Activated T-helper 17 cell treated with anti-CD3 and anti-CD28 coated beads, Interleukin-2, amount 50 U/mL, for 72 hours (primary cell): ENCODE measurements at places on chromosomes 6 and 20. TPM values are rescaled to one million over a fixed set of nuclear protein-coding genes. Genes with fewer than 3 reads are reported as not detected.

GRCh38 chr20:33418033-33418432, 16.7 kb upstream of the CDK5RAP1 start:
- no peak for ATAC-seq

GRCh38 chr6:142395768-142396231, 94.0 kb downstream of the ADGRG6 start:
- peak; percentile 95 for ATAC-seq

DNA sequence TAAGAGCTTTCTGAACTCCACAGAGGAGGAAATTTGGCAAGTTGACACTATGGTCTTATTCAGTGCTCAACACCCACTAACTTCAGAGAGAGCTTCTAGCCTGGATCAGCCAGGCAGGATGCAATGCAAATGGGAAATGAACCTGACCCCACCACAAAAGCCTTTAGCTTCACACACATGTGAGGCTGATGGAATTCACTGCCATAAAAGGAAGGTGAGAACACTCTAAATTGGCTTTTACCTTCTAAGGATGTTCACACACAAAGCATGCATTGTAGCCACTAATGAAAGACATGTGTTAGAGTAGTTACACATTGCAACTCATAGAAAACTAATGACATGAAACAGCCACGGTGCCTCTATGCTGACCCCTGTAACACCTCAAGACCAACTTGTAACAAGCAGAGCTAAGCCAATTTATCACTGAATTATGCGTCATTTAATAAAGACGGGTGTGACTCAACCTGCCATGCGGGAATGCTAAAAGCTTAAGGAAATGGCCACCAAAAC, 262.1 kb downstream of the HACE1 start:
- no peak for ATAC-seq

DNA sequence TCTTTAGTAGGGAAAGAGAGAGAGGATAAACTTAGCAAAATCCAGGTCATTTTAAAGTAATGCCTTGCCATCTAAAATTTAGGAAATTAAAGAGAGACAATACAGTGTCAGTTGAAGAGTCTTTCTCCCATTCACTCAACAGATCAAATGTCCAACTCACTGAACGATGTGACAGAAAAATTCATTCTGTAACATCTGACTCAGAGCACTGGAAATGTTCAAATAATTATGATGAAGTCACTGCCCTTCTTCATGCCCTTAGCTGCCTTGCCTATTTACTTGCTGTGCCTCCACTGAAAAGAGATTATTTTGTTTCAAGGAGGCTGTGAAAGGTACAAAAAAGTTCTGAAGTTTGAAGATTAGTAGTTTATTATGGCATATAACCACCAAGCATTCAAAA, 434.8 kb downstream of the ADGRB3 start:
- ATAC-seq: no peak

GRCh38 chr6:509676-510075, 118.1 kb downstream of the IRF4 start:
- peak; percentile 52 for ATAC-seq

DNA sequence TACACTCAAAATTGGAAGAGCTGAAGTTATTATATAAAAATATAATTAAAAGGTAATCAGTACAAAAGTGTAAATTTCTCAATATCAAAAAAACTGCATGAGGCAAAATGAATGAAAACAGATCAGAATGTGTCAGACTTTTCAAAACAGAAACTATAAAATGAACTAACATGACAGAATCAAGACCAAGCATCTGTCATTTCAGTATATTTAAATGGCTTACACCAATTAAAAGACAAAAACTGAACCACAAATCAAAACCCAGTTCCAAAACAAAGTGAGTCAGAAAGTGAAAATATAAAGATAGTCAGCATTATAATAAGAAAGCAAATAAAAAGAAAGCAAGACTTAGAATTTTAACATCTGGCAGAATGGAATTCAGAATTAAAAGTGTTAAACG, 289.7 kb downstream of the UBE3D start:
- peak; percentile 52 for ATAC-seq

GRCh38 chr20:3909952-3910366, 20.8 kb downstream of the PANK2 start:
- no peak for ATAC-seq

DNA sequence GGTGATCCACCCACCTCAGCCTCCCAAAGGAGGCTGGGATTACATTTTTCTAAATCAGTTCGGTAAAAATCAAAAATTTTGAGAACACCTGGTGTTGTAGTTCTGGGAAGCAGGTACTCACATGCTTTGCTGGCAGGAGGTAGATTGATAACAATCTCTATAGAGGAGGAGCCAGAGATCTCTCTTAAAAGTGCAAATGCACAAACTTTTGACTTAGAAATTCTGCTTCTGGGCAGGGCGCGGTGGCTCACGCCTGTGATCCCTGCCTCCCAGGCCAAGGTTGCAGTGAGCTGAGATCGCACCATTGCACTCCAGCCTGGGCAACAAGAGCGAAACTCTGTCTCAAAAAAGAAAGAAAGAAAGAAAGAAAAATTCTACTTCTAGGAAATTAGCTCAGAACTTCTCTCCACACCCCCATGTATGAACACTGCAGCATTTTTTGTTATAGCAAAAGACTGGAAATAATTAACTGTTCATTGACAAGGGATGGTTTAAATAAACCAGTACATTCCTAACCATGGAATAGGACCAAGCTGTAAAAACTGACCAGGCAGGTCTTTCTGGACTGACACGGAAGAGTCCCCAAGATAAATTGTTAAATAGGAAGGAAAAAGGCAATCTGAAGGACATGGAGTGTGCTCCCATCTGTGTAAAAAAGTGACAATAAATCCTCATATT, 14.4 kb upstream of the TRIB3 start:
- ATAC-seq: peak; percentile 31

- ATAC-seq: no peak
Measured at GRCh38 chr6:128024969-128025368, 124.1 kb upstream of the THEMIS start.

- ATAC-seq: peak; percentile 97
Measured at GRCh38 chr20:50724851-50725723, 6.3 kb upstream of the PARD6B start.

DNA sequence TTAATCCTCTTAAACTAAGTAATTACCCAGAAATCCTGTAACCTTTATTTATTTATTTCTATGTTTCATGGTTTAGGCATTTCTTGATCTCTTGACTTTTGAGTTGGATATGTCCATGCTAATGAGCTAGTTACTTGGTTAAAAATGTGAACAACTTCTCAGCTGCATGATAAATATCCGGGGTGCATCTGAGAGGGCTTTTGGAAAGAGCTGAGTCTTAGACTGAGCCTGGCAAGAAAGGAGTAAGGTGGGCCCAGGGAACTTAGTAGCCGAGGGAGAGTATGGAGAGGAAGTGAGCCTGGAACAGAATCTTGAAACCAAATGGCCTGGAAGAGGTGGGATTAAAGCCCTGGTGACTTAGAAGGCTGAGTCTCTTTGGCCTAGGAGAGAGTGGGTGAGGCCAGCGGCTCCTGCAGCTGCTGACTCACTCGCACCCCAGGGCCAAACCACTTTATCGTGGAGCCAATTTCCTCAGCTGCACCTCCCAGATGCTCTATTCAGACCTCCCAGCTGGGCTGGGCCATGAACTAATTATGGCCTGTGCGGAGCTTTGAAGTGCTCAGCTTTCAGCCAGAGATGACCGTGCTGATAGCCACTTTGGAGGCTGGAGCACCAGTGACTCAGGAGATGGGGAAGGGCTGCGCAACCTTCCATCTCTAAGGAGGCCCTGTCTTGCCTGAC, 19.1 kb downstream of the TGM3 start:
- ATAC-seq: no peak

DNA sequence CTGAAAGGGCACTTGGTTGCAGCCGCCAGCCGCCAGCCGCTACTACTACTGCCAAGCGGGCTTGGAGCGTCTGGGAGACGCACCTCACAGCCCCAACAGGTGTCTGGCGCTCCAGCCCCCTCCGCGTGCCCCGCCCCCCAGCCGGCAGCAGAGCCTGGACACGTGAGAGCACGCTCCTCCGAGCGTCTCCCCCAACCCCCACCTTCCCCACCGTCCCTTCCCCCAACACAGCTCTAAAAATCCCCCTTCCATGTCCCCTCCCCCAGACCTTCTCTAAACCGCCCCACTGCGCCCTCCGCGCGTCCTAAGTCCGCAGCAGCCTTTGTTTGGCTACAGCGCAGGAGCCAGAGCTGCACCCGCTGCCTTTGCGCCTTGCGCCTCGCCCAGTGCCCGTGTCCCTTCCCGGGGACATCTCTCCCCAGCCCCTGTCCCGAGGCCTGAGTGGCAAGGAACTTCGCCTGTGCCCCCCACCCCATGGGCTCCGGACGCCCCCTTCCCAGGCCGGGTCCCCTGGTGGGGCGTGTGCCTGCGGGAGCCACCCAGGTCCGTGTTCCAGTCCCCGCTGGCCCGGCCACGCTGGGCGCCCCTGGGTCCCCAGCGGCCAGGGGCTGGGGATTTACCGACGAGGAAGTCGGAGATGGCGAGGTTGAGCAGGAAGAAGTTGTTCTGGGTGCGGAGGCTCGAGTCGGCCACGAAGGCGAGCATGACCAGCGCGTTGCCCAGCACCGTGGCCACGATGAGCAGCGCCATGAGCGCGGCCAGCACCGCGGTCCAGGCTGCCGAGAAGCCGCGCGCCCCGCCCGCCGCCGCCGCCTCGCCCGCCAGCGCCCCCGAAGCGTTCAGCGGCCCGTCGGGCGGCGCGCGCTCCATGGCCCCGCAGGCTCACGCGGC, 732 bp downstream of the HRH3 start:
- ATAC-seq: peak; percentile 15

The ENPP5 gene
- total RNA-seq: 0.45 TPM

The SNAI1 gene
- total RNA-seq: not detected

The MEI4 gene
- not detected for total RNA-seq

The DNAAF9 gene
- total RNA-seq: 3.0 TPM

The ECT2L gene
- total RNA-seq: not detected

The ANGPT4 gene
- total RNA-seq: 0.06 TPM

The NRSN1 gene
- not detected for total RNA-seq

The TGM3 gene
- total RNA-seq: 0.16 TPM

The OR12D3 gene
- total RNA-seq: not detected

The ADGRF1 gene
- not detected for total RNA-seq
